HT1080 (cell line): ENCODE measurements at places on chromosomes 6 and 20.

GRCh38 chr6:93272211-93272610 lies 147.1 kb downstream of the EPHA7 start:
- no peak for DNase-seq

DNA sequence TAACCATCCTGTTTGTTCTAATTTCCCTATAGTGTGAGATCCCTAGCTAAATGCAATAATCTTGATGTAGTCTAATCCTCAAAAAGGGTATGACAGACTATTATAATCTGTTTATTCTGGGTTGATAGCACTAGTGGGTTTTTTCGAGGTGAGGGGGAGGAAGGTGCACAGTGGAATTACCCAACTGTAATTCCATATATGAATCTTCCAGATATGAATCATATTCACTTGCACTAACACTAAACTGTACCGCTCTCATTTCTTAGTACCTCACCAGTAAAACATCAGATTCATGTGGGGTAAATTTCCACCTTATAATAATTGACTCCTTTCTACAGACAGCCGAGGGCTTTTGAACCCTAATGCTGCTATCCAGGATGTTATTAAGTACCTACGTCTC lies 16.5 kb downstream of the NCOA7 start:
- DNase-seq: no peak

GRCh38 chr6:90290811-90291420 lies 5.7 kb downstream of the BACH2 start:
- DNase-seq: no peak

DNA sequence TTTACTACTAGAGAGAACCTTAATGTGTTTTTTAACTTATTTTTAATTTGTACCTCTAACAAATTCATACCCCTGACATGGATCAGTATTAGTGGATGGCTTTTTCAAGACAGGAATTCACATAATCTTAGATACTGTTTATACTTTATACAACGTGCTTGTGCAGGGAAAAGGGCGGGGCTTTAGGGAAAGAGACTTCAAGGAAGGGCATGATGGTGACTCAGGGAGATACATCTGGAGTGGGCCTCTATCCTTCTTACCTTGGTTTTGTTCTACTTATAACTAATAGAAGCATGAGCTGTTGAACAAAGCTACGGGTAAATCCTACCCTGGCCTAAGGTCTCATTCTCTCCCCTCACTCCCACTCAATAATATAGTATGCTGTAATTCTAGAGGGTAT lies 160.8 kb downstream of the C6orf58 start:
- DNase-seq: peak; percentile 16

DNA sequence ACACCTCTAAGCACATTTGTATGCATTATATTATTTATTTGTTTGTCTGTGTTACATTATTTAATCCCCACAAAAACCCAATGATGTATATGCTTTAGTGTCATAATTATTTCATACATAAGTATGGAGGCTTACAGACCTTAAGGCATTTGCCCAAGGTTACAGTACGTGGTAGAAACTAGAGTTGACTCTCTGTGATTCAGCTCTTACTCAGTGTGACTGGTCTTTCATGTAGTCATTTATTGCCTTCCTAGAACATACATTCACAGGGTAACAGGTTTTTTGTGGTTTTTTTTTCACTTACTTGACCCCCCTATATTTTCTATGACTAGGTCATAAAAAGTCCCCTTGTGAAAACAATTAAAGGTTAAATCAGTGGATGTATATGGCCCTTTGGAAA lies 566.8 kb downstream of the TFAP2A start:
- peak; percentile 24 for DNase-seq

GRCh38 chr20:19874040-19874727 lies 116.1 kb downstream of the RIN2 start:
- peak; percentile 31 for DNase-seq
